ENCODE measurements at places on chromosomes 6 and 20. TPM values are rescaled to one million over a fixed set of nuclear protein-coding genes. Genes with fewer than 3 reads are reported as not detected.

GRCh38 chr6:35294308-35294945, 3.2 kb upstream of the DEF6 start:
- H3K4me1 ChIP-seq = peaks cover 17% of the 10 kb centered on the region
- no peak overlapping the region for H3K27ac ChIP-seq
- H3K36me3 ChIP-seq = peaks cover 42% of the 10 kb centered on the region
- no peaks in the 10 kb centered on the region for H3K27me3 ChIP-seq

DNA sequence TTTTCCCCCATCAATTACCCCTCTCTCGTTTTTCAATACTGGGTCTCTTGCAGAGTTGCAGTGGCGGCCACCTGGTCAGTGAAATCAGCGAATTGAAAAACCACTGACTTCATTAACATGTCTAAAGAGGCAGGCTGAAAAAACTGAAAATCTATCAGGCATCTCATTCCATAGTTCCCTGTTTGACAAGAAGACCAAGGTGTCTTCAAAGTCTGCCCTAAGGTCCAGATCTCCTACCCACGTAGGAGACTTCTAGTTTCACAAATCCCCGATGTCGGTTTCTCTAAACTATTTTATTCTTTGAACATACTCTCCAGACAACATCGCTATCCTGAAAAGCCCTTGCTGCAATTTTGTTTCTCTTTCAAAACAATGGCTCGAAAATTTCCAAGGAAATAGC, 796 bp upstream of the TUBB start:
- H3K27ac ChIP-seq = peak overlapping the region; percentile 99
- peaks cover 70% of the 10 kb centered on the region for H3K36me3 ChIP-seq
- H3K4me1 ChIP-seq = peaks cover 63% of the 10 kb centered on the region
- peak overlapping the region; percentile 84 for H3K4me3 ChIP-seq
- no peak for DNase-seq
- H3K27me3 ChIP-seq = no peaks in the 10 kb centered on the region

- DNase-seq = no peak
- peaks cover 1% of the 10 kb centered on the region for H3K27me3 ChIP-seq
- H3K4me3 ChIP-seq = no peak overlapping the region
- peaks cover 14% of the 10 kb centered on the region for H3K4me1 ChIP-seq
- no peak overlapping the region for H3K27ac ChIP-seq
Measured at GRCh38 chr6:104604685-104605084, 255.0 kb downstream of the HACE1 start.

DNA sequence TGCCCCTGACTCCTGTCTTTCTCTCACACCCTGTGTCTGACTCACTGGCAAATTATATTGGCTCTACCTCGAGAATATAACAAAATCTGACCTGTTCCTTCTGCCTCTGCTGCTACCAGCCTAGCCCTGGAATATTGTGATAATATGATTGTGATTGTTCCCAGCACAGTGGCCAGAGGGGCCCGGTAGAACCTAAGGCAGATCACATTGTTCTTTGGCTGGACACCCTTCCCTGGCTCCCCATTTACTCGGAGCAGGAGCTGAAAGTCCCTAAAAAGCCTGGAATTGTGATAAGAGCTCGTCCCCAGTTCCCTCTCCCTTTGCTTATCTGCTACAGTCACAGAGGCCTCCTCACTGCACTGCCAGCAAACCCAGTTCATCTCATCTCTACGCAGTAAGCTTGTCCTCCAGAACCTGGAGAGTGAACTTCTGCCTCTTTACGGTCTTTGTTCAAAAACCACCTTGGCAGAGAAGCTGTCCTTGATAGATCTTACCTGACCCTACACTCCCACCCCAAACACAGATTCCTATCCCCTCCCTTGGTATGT, 21.8 kb downstream of the SERPINB6 start:
- no peak overlapping the region for H3K4me3 ChIP-seq
- no peaks in the 10 kb centered on the region for H3K36me3 ChIP-seq
- DNase-seq = no peak
- no peaks in the 10 kb centered on the region for H3K4me1 ChIP-seq
- H3K27ac ChIP-seq = no peak overlapping the region
- peaks cover 24% of the 10 kb centered on the region for H3K27me3 ChIP-seq

- no peaks in the 10 kb centered on the region for H3K36me3 ChIP-seq
- H3K4me1 ChIP-seq = peaks cover 5% of the 10 kb centered on the region
- H3K27me3 ChIP-seq = no peaks in the 10 kb centered on the region
- no peak overlapping the region for H3K27ac ChIP-seq
- no peak overlapping the region for H3K4me3 ChIP-seq
Measured at GRCh38 chr6:163985710-163986109, 571.2 kb downstream of the QKI start.

DNA sequence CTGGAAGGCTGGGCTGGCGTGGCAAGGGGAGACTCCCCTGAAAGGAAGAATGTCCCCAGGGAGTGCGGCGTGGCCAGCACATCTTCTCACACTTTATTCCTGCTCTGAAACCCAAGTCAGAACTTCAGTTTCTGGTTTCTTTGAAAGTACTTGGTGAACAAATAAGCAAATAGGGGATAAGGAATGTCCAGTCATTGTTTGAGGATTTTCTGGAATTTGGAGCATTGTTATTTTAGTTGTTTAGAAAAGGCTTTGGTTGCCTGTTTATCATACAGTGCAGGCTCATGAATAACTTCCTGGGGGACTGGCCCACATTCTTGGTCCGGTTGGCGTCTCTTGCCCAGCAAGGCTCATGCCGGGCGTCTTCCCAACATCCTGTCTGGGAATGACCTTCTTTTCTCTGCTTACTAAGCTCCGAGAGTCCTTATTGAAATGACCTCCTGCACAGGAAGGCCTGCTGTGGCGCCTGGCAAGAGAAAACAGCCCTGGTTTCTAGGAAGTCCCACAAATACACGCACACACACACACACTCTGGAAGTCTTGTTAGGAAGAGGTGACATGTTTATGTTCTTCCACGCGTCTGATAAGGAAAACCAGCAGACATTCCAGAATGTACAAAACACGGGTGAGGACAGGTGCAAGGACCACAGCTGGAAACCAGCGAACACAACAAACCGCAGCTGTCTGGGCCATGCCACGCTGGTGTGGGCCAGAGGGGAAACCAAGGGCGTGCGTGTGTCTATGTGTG, 71.9 kb downstream of the TMEM170B start:
- no peaks in the 10 kb centered on the region for H3K36me3 ChIP-seq
- DNase-seq = no peak
- H3K27ac ChIP-seq = no peak overlapping the region
- H3K4me3 ChIP-seq = no peak overlapping the region
- no peaks in the 10 kb centered on the region for H3K4me1 ChIP-seq

Gene THBS2
- total RNA-seq = not detected

Gene EMILIN3
- not detected for total RNA-seq

Gene PCMT1
- 102 TPM for total RNA-seq

Data from activated CD4-positive, alpha-beta memory T cell treated with anti-CD3 and anti-CD28 coated beads, Interleukin-2, amount 10 ng/mL, durations not matched to agents 7 days and 5 days (primary cell).